ENCODE measurements at places on chromosomes 12 and 14.

- DNase-seq = no peak
These were observed 116.3 kb upstream of the CNTN1 start for GRCh38 chr12:40575987-40576386.

DNA sequence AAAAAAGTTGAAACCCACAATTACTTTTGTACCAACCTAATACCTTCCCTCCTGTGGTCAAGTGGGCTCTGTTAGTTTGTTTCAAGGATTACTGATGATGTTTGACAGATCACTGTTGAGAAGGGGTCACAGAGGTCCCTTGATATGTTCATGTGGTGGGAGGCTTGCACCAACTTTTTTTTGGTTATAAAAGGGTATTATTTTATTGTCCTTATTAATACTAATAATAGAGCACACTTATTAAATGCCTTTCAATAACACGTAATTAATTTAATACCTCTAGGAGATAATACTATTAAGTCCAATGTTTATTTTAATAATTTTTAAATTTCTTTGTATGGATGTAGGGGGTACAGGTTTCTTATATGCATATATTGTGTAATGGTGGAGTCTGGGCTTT, 4.4 kb downstream of the UBE3B start:
- DNase-seq = no peak

DNA sequence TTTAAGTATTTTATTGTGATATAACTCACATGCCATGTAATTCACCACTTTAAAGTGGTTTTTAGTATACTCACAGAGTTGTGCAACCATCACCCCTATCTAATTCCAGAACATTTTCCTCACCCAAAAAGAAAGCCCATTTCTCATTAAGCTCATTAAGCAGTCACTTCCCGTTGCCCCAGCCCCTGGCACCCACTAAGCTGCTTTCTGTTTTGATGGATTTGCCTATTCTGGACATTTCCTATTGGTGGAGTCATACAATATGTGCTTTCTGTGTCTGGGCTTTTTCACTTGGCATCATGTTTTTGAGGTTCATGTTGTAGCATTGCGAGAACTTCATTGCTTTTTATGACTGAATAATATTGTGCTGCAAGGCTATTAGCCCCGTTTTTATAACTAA, 66.0 kb downstream of the ARL6IP4 start:
- no peak for DNase-seq

- no peak for DNase-seq
These were observed 10.5 kb downstream of the NPC2 start for GRCh38 chr14:74482571-74482970.

- peak; percentile 81 for DNase-seq
These were observed 838 bp upstream of the ERBB3 start for GRCh38 chr12:56078931-56079722.

GRCh38 chr14:74945852-74946658, 9.3 kb downstream of the PGF start:
- DNase-seq = peak; percentile 45

GRCh38 chr12:89384050-89384758, 31.9 kb upstream of the DUSP6 start:
- peak; percentile 19 for DNase-seq
